ENCODE measurements at places on chromosomes 1 and 21. TPM values are rescaled to one million over a fixed set of nuclear protein-coding genes. Genes with fewer than 3 reads are reported as not detected.
A peak's percentile ranks its signal among the peaks of the same experiment; 100 is the strongest.

DNA sequence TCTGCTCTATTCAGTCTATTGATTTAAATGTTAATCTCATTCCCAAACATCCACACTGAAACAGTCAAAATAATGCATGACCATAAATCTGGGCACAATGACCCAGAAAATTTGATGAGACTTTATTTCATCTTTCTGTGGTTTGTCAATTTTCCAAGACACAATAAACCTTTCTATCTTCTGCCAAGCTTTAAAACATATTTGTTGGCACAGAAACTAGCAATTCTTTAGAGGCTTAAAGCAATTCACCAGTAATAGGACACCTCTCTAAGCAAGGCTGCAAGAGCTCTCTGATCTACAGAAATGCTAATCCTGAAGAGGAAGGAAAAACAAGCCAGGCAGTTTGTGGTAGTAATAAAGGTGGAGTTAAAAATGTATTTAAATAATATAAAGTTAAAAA lies 113.7 kb downstream of the FCRL5 start:
- no peak overlapping the region for H3K4me3 ChIP-seq
- DNase-seq: peak; percentile 14
- peak overlapping the region; percentile 4 for H3K27ac ChIP-seq
- H3K27me3 ChIP-seq: no peaks in the 10 kb centered on the region
- no peaks in the 10 kb centered on the region for H3K36me3 ChIP-seq

The ST3GAL3 gene
- total RNA-seq: 7.0 TPM

The SLC25A34 gene
- total RNA-seq: 3.5 TPM

- H3K36me3 ChIP-seq: no peaks in the 10 kb centered on the region
- no peaks in the 10 kb centered on the region for H3K4me1 ChIP-seq
- no peaks in the 10 kb centered on the region for H3K27me3 ChIP-seq
- no peak overlapping the region for H3K4me3 ChIP-seq
These were observed 51.4 kb downstream of the GRIK1 start for GRCh38 chr21:29888437-29888836.

DNA sequence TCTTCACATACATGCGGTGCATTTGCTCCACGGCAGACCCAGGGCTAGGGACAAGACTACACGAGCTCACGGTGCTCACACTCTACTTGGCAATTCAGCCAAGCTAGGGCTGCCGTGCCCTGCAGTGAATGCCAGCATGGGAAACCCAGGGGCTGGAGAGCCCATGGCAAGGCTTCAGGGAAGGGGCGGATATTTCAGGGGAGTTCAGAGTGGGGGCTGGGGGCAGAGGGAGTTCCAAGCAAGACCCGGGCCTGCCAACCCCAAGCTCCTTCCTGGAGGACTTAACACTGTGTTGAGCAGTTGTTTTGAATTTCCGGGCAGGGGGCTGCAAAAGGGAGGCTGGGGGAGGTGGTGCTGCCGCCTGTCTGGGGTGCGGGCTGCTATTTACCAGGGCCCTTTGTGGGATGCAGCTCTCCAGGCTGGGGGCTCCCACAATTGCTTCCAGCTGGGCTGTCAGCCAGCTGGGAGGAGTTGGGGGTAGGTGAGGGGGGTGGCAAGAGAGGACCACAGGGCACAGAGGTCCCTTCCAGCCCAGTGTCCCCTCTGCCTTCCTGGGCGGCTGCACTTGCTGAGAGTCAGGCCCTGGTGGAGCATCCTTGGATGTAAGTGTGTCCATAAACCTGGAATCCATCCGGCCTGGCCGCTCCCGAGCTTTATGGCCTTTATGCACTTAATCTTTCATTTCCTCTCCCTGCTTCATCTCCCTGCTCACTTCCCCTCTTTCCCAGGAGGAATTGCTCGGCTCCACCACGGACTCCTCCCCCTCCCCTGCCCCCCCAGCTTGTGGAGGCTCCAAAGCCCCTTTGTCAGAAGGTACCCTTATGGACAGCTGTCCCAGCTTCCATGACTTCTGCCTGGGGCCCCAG lies 55.8 kb upstream of the SSBP3 start:
- no peak overlapping the region for H3K27ac ChIP-seq
- H3K27me3 ChIP-seq: no peaks in the 10 kb centered on the region
- no peaks in the 10 kb centered on the region for H3K36me3 ChIP-seq

DNA sequence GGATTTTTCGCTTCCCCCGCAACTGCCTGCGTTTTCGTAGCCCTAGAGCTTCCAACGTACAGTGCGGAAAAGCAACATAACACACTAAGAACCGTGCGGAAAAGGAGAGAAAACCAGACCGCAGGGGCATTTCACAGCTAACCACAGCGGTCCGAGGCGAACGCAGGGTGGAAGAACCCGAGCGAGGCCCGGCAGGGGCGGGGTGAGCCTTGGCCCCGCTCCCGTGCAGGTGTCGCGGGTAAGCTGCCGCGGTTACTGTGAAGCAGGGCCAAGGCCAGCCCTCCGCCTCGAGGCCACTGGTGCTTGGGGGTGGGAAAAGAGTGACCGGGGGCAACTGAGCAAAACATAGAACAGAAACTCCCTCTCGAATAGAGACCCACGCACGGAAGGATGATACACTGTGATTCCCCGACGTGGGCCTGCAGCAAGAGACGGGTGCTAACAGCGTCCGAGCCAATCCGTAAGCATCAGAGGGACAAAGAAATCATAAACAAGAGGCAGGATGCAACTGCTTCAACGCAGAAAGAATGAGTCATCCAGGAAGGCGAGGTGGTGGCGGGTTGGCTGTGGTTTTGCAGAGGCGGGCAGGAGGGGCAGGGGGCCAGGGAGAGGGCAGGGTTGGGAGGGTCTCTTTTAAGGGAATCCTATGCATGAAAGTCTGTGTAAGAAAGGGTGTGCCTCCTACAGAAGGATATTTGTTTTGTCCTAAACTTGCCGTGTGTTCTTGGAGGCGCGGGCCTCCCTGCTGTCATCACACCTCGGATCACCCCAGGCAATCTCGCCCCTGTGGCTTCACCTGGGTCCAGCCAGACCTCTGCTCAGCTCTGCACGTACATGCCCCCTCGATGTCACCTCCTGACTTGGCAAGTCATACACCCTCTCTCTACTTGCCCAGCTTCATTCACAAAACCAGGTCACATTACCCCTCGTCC lies 7.3 kb downstream of the GNG4 start:
- peaks cover 28% of the 10 kb centered on the region for H3K4me1 ChIP-seq
- H3K36me3 ChIP-seq: no peaks in the 10 kb centered on the region
- peak overlapping the region; percentile 80 for H3K27ac ChIP-seq
- H3K4me3 ChIP-seq: no peak overlapping the region
- DNase-seq: peak; percentile 59

The CFAP74 gene
- not detected for total RNA-seq

The IKBKE gene
- 11.1 TPM for total RNA-seq

- no peaks in the 10 kb centered on the region for H3K27me3 ChIP-seq
- H3K36me3 ChIP-seq: no peaks in the 10 kb centered on the region
- no peaks in the 10 kb centered on the region for H3K4me1 ChIP-seq
- H3K4me3 ChIP-seq: no peak overlapping the region
These were observed 262.0 kb downstream of the HMCN1 start for GRCh38 chr1:185996211-185996610.

The ZNF695 gene
- 20.6 TPM for total RNA-seq

The NUP210L gene
- total RNA-seq: not detected

GRCh38 chr1:53517821-53518352 lies 58.7 kb downstream of the DMRTB1 start:
- H3K36me3 ChIP-seq: no peaks in the 10 kb centered on the region
- no peaks in the 10 kb centered on the region for H3K27me3 ChIP-seq
- H3K4me1 ChIP-seq: no peaks in the 10 kb centered on the region
- DNase-seq: no peak

- no peaks in the 10 kb centered on the region for H3K27me3 ChIP-seq
- no peak for DNase-seq
- H3K36me3 ChIP-seq: no peaks in the 10 kb centered on the region
- no peak overlapping the region for H3K4me3 ChIP-seq
- 0 out of 2 replicates have a peak, but pooled peaks cover 7% of the 10 kb centered on the region for H3K4me1 ChIP-seq
- H3K27ac ChIP-seq: no peak overlapping the region
These were observed 69.3 kb downstream of the GLIS1 start for GRCh38 chr1:53669621-53670191.

The ZNF683 gene
- not detected for total RNA-seq

DNA sequence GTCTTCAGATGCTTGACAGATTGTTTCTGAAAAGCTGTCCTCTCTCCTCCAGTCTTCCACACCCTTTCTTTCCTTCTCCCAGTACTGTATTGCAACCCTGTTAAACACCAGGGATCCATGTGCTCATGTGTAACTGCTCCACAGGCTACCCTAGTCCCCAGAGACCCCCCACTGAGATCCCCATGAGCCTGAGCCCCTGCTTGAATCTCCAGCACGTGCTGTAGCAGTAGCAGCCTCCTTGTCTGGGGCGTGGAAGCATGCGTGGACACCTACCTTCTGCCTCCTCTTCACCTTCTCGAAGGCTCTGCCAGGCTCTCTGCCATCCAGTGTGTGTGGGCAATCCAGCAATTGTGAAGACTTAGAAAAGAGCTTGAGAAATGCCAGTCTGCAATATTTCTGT lies 25.2 kb downstream of the GPR137B start:
- H3K36me3 ChIP-seq: no peaks in the 10 kb centered on the region
- no peak overlapping the region for H3K27ac ChIP-seq
- DNase-seq: no peak
- no peaks in the 10 kb centered on the region for H3K27me3 ChIP-seq
- no peak overlapping the region for H3K4me3 ChIP-seq

- H3K27ac ChIP-seq: no peak overlapping the region
- no peaks in the 10 kb centered on the region for H3K36me3 ChIP-seq
- no peak for DNase-seq
- H3K4me3 ChIP-seq: no peak overlapping the region
- H3K27me3 ChIP-seq: no peaks in the 10 kb centered on the region
These were observed 8.1 kb upstream of the VWA5B1 start for GRCh38 chr1:20282533-20282932.

The PCBP3 gene
- total RNA-seq: 7.8 TPM

The KRTAP12-3 gene
- total RNA-seq: not detected

GRCh38 chr1:200228486-200228885 lies 181.3 kb downstream of the ZNF281 start:
- peaks cover 52% of the 10 kb centered on the region for H3K4me1 ChIP-seq
- H3K27me3 ChIP-seq: no peaks in the 10 kb centered on the region
- DNase-seq: no peak
- H3K4me3 ChIP-seq: no peak overlapping the region

DNA sequence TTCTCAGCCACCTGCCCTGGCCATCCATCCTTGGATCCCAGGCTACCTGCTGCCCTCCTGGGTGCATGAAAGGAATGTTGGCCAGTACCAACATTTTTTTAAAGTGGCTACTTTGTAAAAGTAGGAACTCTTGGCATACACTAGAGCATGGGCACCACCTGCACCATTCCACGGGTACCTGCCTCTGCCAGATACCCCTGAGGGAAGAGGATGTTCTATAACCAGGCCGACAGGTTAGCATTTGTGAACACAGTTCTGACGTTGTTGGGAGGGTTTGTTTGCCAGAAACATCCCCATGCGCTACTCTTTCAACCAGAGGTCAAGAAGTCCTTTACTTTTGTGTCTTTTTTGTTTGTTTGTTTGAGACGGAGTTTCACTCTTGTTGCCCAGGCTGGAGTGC lies 43.0 kb downstream of the EVA1C start:
- H3K27me3 ChIP-seq: no peaks in the 10 kb centered on the region
- DNase-seq: no peak
- no peaks in the 10 kb centered on the region for H3K36me3 ChIP-seq
- no peak overlapping the region for H3K4me3 ChIP-seq
- no peak overlapping the region for H3K27ac ChIP-seq

DNA sequence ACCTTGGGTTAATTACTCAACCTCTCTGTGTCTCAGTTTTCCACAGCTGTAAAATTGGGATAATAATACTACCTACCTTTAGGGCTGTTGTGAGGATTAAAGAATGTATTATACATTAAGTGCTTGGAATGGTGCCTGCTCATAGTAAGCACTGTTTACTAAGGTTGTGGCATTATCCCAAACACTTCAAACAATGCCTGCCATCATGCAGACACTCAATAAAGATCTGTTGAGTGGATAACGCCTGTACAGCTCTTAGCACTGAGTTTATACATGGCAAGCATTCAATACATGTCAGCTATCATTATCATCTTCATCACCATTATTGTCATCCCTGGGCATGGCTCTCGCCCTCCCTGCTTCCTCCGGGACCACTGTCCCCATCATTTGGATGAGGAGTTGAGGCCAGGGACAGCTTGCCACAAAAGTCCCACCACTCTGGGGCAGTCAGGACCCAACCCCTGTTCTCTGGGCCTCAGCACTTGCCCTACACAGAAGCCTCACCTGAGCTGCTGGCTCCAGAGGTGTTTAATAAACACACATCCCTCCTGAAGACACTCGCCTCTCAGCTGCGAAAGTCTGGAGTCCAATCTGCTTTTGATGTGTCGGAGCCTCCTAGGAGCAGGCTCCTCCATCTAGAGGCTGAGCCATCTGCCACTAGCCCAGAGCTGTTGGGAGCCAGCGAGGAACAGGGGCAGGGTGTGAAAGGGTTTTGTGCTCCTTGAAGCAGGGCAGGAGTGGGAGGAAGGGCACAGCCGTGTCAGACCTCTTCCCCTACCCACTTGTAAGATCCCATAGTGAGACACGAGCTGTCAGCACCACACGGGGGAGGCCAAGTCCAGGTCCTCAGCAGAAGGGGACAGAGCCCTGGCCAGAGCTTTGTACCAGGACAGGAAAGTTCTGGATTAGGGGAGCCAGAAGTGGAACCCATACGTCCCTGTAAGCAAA lies 80.9 kb upstream of the ZC3H12A start:
- H3K4me3 ChIP-seq: no peak overlapping the region
- H3K27ac ChIP-seq: no peak overlapping the region
- no peaks in the 10 kb centered on the region for H3K27me3 ChIP-seq
- no peaks in the 10 kb centered on the region for H3K36me3 ChIP-seq
- no peak for DNase-seq

- no peaks in the 10 kb centered on the region for H3K36me3 ChIP-seq
- no peaks in the 10 kb centered on the region for H3K27me3 ChIP-seq
- H3K4me3 ChIP-seq: no peak overlapping the region
- H3K4me1 ChIP-seq: no peaks in the 10 kb centered on the region
- no peak overlapping the region for H3K27ac ChIP-seq
These were observed 38.7 kb downstream of the SNRPE start for GRCh38 chr1:203899869-203900714.

The CELSR2 gene
- total RNA-seq: 30.4 TPM

The CFAP107 gene
- total RNA-seq: not detected

The KCNN3 gene
- 4.0 TPM for total RNA-seq

DNA sequence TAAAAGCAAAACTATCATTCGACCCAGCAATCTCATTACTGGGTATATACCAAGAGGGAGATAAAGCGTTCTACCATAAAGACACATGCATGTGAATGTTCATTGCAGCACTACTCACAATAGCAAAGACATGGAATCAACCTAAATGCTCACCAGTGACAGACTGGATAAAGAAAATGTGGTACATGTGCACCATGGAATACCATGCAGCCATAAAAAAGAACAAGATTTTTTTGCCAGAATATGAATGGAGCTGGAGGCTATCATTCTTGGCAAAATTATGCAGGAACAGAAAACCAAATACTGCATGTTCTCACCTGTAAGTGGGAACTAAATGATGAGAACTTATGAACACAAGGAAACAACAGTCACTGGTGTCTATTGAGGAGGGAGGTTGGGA lies 79.7 kb downstream of the SLC16A1 start:
- no peak overlapping the region for H3K27ac ChIP-seq
- H3K27me3 ChIP-seq: no peaks in the 10 kb centered on the region
- no peak for DNase-seq
- no peaks in the 10 kb centered on the region for H3K36me3 ChIP-seq

Data from GM23338 (cell line).